ENCODE measurements at places on chromosomes 16 and 17.

- no peak for DNase-seq
These were observed 306.0 kb upstream of the RBFOX1 start for GRCh38 chr16:7026639-7027038.

DNA sequence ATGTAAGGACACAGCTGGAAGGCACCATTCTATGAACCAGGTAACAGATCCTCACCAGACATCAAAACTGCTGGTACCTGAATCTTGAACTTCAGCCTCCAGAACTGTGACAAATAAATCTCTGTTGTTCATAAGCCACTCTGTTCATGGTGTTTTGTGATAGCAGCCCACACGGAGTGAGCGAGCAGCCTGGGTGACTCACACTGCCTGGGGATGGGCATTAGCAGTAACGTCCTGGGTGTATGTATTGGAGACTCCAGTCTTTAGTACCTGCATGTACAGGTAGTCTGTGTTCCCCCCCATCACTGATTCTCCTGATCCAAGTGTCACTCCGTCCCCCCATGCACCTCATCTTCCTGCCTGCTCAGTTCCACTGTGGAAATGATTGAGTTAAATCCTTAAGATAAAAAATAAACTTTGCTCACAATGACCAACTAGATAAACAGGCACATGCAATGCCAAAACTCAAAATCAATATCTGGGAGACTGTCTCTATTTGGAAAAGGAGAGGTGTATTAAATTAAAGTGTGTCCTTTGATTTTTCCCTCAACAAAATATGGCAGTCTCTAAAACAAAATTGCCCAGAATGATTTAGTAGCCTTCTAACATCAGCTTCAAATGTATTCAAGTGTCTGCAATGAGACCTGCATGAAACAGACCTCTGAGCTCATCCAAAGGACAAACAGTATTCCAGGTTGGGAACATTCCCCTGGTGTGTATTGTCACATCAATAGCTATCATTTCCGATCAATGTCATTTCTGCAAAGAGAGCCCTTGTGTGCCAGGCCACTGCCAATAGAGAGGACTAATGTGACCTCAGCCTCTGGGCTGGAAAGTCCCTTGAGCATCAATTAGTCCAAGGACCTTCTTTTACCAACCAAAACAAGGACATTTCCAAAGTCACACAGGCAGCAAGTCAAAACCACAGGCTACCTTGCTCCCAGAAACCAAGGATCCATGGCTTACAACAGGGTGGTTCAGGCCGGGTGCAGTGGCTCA lies 12.2 kb upstream of the VAT1L start:
- DNase-seq, result no peak

GRCh38 chr16:12516621-12517309 lies 286.9 kb downstream of the CPPED1 start:
- no peak for DNase-seq

DNA sequence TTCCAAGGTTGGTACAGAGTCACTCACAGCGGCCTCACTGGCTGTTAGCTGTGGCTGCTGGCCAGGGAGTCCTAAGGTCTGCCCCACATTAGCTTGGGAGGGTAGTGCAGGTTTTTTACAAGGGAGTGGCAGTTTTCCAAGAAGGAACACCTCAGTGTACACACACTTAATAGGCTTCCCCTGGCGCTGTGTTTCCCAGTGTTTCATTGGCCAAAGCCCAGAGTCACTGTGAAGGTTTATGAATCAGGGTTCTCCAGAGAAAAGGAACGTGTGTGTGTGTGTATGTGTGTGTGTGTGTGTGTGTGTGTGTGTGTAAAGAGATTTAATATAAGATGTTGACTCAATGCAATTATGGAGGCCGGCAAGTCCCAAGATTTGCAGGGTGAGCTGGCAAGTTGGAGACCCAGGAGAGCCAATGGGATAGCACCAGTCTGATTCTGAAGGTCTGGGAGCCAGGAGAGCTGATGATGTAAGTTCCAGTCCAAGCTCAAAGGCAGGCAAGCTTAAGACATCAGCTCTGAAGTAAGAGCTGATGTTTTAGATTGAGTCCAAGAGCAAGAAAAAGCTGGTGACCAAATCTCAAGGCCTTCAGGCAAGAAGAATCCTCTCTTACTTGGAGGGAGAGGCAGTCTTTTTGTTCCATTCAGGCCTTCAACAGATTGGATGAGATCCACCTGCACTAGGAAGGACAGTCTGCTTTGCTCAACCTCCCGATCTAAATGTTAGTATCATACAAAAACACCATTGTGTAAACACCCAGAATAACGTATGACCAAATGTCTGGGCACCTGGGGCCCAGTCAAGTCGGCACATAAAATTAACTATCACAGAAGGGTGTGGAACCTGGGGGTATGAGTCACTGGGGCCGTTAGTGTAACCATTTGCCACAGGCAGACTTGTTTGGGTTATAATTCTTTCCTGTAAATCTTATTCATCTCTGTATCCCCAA lies 206.8 kb downstream of the PRKCA start:
- DNase-seq, result peak; percentile 52

- no peak for DNase-seq
These were observed 432.2 kb downstream of the MAF start for GRCh38 chr16:79168321-79168720.

DNA sequence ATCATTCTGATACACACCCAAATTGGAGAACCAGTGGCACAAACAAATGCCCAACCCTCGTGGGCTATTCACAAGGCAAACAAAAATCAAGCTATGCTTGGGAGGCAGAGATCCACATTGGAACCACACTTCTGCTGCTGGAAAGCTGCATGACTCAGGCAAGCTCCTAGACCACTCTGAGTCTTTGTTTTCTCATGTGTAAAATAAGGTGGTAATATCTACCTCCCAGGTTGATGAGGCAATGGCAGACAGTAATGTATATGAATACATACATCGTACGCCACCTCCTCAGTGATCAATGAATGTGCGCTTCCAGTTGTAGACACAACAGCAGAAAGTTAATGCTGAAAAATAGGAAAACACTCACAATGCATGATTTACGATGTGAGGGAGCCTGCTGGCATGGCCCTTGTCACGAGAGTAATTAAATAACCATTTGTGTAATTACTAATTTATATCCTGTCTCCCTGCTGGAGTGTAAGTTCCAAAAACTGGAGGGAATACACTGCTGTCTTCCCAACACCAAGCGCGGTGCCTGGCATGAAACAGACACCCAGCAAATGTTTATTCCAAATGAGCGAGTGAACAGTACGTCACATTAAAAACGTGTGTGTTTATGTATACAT lies 69.9 kb upstream of the HSBP1 start:
- no peak for DNase-seq

GRCh38 chr17:68579194-68579927 lies 21.8 kb downstream of the FAM20A start:
- DNase-seq, result no peak

DNA sequence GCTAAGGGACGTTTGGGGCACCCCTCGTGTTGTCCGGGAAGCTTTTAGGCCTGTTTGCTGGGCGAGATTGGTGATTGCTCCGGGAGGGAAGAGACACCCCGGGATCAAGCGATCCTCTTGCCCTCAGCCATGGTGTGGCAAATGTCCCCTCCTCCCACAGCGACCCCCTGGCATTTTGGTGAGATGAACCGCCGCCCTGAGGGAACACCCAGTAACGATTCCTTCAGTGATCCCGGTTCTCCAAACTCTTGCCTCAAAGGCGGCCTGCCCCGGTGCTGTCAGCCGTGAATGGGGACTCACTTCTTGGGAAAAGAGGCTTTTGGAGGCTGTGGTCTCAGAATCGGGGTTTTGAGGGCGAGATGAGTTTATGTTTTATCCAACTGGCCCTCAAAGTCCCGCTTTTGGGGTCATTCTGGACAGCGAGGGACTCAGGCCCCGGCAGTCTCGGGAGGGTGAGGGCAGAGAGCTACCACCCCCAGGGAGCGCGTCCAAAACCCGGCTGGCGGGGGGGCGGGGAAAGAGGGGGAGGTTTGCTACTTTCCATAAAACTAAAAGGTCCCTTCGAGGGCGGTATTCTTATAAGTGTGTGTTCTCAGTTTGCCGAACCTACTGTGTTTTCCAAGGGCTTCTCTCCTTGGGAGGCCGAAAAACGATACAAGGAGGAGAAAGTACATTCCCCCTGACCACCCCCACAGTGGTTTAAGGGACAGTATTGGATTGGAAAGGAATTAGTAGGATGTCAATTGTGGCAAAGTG lies 232.7 kb downstream of the MRTFB start:
- DNase-seq, result no peak

- DNase-seq, result no peak
These were observed 70.0 kb downstream of the PGS1 start for GRCh38 chr17:78448356-78448993.
